AG04449 (cell line): ENCODE measurements at places on chromosomes 6 and 20.

GRCh38 chr20:38092915-38093314 is 59.4 kb downstream of the RPRD1B start:
- no peak for DNase-seq

DNA sequence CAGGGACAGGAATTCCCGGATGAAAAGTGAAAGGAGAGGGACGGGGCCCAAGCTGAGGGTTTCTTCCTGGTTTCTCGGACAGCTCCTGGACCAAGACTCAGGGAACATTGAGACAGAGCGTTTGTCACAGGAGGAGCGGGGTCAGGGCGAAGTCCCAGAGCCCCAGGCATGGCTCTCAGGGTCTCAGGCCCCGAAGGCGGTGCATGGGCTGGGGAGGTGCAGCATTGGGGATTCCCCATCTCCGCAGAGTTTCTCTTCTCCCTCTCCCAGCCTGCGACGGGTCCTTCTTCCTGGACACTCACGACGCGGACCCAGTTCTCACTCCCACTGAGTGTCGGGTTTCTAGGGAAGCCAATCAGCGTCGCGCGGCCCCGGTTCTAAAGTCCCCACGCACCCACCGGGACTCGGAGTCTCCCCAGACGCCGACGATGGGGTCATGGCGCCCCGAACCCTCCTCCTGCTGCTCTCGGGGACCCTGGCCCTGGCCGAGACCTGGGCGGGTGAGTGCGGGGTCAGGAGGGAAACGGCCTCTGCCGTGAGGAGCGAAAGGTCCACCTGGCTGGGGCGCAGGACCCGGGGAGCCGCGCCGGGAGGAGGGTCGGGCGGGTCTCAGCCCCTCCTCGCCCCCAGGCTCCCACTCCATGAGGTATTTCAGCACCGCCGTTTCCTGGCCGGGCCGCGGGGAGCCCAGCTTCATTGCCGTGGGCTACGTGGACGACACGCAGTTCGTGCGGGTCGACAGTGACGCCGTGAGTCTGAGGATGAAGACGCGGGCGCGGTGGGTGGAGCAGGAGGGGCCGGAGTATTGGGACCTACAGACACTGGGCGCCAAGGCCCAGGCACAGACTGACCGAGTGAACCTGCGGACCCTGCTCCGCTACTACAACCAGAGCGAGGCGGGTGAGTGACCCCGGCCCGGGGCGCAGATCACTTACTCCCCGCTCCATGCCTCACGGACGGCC is 54.6 kb upstream of the POLR1H start:
- DNase-seq = no peak

GRCh38 chr20:34988191-34988540 is 32.5 kb downstream of the MYH7B start:
- no peak for DNase-seq

DNA sequence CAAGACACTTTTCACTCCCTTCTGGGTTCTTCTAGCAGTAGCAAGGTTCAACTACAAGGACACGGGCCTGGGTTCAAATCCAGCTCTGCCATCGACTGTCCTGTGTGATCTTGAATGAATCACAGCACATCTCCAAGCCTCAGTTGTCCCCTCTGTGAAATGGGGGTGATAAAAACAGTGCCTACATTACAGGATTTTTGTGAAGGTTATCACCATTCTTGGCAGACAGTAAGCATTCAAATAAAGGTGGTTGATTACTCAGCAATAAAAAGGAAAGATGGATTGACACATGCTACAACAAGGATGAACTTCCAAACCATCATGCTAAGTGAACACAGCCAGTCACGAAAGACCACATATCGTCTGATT is 6.6 kb upstream of the TGM2 start:
- no peak for DNase-seq

- no peak for DNase-seq
Measured at GRCh38 chr20:43840382-43841070, 74.1 kb upstream of the TOX2 start.

- DNase-seq = no peak
Measured at GRCh38 chr6:110090876-110091275, 88.6 kb downstream of the WASF1 start.

DNA sequence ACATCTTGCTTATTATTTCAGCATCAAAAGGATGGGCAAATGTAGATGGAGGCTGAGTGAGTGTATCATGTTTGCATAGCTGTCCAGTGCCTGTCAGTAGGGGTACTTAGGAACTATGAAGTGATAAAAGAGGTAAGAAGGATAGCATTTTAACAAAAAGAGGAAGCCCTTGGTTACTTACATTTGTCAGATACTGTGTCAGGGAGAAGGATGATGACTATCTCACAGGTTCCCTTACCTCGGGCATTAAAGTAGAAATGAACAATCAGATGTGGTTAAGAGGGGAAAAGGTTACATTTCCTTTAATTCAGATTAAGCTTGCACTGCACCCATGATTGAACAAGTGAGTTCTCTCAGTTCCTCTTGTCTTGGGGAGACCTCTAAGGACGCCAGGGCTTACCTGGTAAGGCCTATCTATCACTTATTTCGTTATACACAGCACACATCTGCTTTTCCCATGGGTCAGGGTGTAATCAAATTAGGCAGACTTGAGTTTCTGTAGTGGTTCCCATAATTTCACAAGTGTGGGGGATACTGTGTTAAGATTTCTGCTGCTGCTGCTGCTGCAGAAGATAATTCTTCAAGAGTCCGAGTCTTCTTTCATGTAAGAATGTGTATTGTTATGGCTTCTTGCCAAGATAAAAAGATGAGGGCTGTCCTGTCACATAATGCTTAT is 4.5 kb downstream of the FOXO3 start:
- no peak for DNase-seq

DNA sequence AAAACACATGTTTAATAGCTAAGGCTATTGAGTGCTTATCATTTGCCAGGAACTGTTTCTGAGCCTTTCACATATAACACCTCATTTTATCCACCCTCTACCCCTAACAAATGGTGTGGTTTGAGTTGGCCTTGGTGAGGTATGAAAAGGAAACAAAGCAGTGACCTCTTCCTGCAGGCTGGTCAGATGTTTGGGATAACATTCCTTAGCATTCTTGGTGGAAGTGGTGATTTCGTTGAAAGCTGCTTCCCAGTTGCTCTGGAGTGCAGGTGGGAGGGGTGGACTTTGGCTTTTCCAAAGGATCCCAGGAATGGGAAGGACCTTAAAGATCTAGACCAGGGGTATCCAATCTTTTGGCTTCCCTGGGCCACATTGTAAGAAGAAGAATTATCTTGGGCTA is 41.3 kb downstream of the CARMIL1 start:
- no peak for DNase-seq

DNA sequence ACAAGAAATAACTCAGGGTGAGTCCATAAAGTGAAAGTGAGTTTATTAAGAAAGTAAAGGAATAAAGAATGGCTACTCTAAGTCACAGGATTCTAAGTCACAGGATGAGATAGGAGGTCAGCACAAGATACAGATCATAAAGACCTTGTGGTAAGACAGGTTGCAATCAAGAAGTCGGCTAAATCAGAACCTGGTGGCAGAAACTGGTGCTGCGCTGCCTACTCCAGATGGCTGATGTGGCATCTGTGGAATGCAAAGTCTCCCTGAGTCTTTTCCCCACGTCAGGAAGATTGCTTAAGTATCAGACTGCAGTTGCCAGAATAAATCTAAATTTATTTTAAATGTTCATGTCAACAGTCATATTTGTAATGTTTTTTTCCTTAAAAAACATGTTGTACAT is 10.7 kb upstream of the KCNK15 start:
- DNase-seq = no peak
